ENCODE measurements at places on chromosomes 12 and 14.

- no peak for DNase-seq
These were observed 155.2 kb upstream of the ALG10B start for GRCh38 chr12:38161123-38162000.

DNA sequence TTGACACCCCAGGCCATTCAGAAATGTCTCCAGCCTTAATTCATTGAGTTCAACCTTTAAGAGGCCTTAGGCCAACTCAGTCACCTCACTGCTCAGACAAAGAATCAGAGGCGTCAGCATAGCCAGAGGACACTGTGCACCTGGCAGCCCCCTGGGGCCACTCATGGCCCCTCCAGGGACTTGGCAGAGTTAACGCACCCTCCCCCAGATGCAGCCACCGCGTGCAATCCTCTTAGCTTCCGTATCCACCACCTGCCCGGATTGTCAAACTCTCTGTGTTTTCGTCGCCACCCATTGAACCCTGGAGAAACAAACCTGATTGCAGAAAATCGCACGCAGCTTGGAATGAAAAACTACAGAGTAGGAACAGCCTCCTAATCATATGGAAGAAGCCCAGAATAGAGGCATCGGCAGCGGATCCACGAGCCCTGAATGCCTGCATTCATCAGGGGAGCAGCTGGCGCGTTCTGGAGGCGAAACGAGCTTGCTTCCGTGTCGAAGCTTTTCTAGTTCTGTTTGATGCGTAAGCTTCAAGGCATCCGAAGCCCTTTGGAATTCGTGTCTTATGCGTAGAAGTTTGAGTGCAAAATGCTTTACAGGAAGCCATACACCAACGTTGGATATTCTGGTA lies 22.4 kb downstream of the BRI3BP start:
- no peak for DNase-seq

GRCh38 chr14:54784657-54785056 lies 118.0 kb downstream of the GCH1 start:
- no peak for DNase-seq

DNA sequence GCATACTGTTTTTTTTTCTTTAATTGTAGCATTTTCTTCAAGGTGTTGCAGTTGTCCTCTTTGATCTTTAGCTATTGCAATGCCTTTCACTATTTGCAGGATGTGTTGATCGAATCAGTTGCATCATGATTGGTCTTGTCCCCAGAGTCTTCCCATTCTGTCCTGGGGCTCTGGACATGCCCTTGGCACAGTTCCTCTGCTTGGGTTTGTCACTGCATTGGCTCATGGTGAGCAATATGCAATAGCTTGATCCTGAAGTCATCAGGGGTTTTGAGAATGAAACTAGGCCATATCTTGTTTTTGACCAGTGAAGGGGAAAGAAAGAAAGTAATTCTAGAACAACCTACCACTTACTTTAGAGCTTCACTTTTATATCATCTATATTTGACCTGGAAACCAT lies 281.5 kb downstream of the TMEM117 start:
- no peak for DNase-seq

- no peak for DNase-seq
These were observed 175.2 kb upstream of the GRIN2B start for GRCh38 chr12:14156606-14157005.
